ENCODE measurements at places on chromosomes 3 and 15.

- DNase-seq: no peak
Observed at GRCh38 chr3:97896547-97896946, 74.7 kb downstream of the CRYBG3 start.

- no peak for DNase-seq
Observed at GRCh38 chr15:29911705-29912104, 89.4 kb upstream of the TJP1 start.

- DNase-seq: no peak
Observed at GRCh38 chr3:9450991-9451390, 53.6 kb downstream of the SETD5 start.

GRCh38 chr3:87949879-87950208 lies 109.0 kb downstream of the CGGBP1 start:
- no peak for DNase-seq

- DNase-seq: no peak
Observed at GRCh38 chr3:119542168-119542767, 17.1 kb downstream of the CD80 start.

DNA sequence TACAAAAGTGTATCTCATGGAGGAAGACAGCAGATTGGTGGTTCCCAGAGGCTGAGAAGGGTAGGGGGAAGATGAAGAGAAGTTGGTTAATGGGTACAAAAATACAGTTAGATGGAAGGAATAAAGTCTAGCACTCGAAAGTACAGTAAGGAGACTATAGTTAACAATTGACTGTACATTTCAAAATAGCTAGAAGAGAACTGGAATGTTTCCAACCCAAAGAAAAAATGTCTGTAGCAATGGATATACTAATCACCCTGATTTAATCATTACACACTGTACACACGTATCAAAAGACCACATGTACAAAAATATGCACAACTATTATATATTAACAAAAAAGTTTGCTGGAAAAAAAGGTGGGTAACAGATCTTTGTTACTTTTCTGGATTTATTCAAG lies 57.3 kb downstream of the THRB start:
- DNase-seq: no peak

- DNase-seq: no peak
Observed at GRCh38 chr3:187400756-187401155, 32.6 kb downstream of the RTP4 start.
